ENCODE measurements at places on chromosomes 6 and 20. TPM values are rescaled to one million over a fixed set of nuclear protein-coding genes. Genes with fewer than 3 reads are reported as not detected.

The CST4 gene
- polyA plus RNA-seq: not detected

The XKR7 gene
- polyA plus RNA-seq: 0.02 TPM

The DLK2 gene
- polyA plus RNA-seq: 4.6 TPM

The C20orf141 gene
- polyA plus RNA-seq: not detected

The APOBEC2 gene
- 107 TPM for polyA plus RNA-seq

The GATA5 gene
- polyA plus RNA-seq: 66.8 TPM
